ENCODE measurements at places on chromosomes 5 and 9.

GRCh38 chr9:134625361-134626068, 16.1 kb upstream of the COL5A1 start:
- DNase-seq = peak; percentile 15

- DNase-seq = no peak
Measured at GRCh38 chr9:21848615-21849014, 46.2 kb downstream of the MTAP start.

DNA sequence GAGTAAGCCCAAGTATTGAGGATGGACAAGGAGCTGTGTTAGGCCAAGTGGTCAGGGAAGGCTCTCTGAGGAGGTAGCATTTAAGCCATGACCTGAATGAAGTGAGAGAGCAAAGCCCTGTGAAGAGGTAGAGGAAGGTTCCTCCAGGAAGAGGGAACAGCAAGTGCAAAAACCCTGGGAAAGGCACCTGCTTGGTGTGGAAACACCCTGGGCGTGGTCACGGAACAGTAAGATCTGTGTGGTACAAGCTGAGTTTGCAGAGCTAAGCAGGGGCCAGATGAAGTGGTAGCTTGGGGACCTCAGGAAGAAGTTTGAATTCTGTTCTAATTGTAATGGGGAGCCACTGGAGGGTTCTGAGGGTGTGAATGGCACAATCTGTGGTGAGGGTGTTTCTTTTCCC, 310.2 kb downstream of the ARHGAP26 start:
- DNase-seq = no peak

DNA sequence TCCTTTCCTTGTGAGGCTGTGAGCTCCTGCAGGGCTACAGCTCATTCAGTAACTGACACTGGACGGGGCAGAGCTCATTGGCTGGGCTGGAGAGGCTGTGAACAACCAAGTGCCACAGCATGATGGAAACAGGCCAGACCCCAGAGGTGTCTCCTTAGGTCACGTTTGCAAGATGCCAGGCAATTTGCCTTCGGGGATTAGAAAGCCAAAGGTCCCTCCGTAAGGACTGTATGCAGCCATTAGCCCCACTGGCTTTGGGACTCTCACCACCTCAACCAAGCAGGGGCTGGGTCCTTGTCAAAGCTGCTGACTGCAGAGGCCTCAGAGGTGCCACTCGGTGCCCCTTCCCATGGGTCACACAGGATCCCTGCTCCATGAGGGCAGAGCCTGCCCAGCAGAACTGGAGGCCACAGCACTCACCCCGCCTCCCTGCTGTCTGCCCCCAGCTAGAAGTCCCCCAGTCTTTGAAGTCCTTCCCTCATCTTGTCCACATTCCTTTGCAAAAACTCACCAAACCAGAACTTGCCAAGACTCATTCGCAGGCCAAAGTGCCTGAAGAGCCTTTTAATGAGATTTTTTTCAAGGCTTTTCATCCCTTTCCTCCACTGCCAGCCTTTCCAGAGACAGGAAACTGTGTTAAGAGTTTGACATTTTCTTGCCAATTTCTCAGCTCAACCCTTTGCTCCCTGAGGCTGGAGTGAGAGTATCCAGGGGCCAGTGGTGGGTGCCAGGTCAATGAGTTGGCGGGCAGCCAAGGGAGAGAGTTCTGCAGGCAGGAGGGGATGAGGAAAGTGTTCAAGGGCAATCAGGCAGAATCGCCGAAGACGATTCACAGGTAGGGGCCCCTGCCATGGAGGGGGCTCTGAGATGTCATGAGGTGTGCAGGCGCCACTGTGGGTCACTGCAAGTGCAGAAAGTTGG, 39.7 kb upstream of the SLC25A51 start:
- DNase-seq = peak; percentile 55

- no peak for DNase-seq
Measured at GRCh38 chr5:157004893-157005551, 42.0 kb upstream of the TIMD4 start.

- no peak for DNase-seq
Measured at GRCh38 chr9:5718296-5719032, 89.6 kb downstream of the RIC1 start.

GRCh38 chr9:74322661-74323314, 174.3 kb upstream of the RORB start:
- no peak for DNase-seq

GRCh38 chr5:154484393-154485095, 6.5 kb upstream of the HAND1 start:
- no peak for DNase-seq

GRCh38 chr5:97075649-97076048, 66.8 kb downstream of the LIX1 start:
- DNase-seq = no peak

GRCh38 chr5:619444-619843, 7.3 kb downstream of the CEP72 start:
- DNase-seq = no peak

DNA sequence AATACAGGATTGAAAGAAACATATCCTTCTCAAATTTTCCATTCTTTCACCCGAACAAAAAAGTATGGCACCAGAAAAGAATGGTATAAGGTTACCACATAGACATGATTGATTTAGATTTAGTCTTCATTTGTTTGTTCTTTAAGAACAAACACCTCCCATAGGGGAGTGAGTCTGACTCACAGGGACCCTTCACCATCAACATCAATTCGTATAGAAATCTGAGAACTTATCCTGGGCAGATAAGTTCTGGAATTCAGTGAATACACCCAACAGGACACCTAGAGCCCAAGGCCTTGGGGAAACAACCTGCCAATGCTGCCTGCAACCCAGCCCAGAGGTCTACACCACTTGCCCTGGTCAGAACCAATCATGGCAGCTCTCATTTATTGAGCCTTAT, 46.2 kb downstream of the LHFPL2 start:
- DNase-seq = no peak

GRCh38 chr5:141223112-141223783, at the start of gene PCDHB14:
Gene PCDHB14 (plus strand): TSS chr5:141223343. CDS start chr5:141223506, 163 bp downstream.
- no peak for DNase-seq

GRCh38 chr5:89545076-89545475, 662.1 kb upstream of the MEF2C start:
- no peak for DNase-seq

- DNase-seq = peak; percentile 32
Measured at GRCh38 chr5:62431735-62432620, 19.4 kb downstream of the IPO11 start.

- DNase-seq = no peak
Measured at GRCh38 chr9:124006448-124007361, 4.9 kb upstream of the LHX2 start.

DNA sequence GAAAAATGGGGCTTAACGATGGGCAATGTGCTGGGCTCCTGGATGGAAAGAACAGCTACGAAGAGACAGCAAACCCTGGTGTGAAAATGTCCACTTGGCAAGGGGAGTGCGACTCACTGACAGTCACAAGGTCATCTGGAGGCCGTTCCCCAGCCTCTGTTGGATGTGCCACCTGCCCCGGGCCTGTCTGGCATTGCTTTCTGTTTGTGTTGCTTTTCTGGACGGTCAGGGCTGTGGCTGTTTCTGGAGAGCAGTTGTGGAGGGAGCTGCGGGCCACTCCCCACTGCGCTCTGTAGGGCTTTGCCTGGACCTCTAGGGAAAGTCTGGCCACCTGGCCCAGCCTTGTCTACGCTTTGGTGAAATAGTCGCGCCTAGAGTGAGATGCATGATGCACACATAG, 185.3 kb downstream of the IRX1 start:
- DNase-seq = no peak

- DNase-seq = no peak
Measured at GRCh38 chr5:88665750-88666215, 217.2 kb downstream of the MEF2C start.

- peak; percentile 27 for DNase-seq
Measured at GRCh38 chr5:33565324-33565723, 124.6 kb downstream of the TARS1 start.

GRCh38 chr5:129511291-129511690, 51.2 kb downstream of the ADAMTS19 start:
- DNase-seq = no peak

DNA sequence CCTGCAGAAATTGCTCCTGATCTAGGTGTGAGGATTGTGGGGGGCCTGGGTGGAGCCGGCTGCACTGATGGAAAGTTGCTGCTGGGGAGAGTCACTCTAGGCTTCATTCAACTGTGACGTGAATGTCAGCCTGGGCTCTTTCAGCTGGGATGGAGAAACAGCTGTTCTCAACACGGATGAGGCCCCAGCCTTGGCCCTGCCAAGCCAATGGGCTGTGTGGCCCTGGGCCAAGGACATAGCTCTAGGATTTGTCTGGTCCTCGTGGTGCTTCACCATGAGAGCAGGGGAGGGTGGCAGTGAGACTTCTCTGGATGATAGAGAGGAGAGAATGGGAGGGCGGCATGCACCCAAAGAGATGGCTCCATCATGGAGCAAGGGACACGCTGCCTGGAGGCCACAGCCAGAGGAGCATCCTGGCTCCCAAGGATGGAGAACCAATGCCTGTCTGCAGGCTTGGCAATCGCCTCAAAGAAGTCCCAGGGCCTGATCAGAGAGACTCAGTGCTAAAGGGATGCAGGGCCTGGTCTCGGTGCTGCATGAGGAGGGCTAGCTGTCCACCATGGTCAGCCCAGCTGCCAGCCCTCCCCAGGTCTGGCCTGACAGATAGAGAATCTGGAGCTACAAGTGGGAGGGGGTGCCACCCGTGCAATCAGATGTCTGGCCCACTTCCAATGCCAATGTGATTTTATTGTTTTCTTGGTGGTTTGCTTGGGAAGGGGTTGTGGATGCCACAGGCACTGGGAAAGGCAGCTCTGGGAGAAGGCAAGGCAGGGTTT, 141.0 kb downstream of the GADD45G start:
- no peak for DNase-seq

DNA sequence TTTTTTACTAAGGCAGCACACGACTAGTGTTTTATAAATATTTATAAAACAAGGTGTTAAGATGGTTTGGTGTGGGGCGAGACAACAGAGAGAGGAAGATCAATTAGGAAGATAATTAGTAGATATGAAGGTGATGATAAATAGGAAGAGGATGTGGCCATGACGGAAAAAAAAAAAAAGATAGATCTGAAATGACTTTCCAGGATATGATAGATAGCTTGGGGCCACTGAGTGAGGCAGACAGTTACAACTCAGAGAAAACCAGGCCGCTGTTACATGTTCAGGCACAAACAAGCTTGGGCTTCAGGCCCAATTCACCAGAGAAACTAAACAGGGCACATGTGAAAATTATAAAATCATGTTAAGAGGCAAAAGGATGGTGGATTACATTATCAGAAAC, 43.2 kb downstream of the KIAA0825 start:
- no peak for DNase-seq

- no peak for DNase-seq
Measured at GRCh38 chr5:1962619-1963355, 80.1 kb upstream of the IRX4 start.

- no peak for DNase-seq
Measured at GRCh38 chr5:179375831-179376365, 30.6 kb upstream of the ADAMTS2 start.

DNA sequence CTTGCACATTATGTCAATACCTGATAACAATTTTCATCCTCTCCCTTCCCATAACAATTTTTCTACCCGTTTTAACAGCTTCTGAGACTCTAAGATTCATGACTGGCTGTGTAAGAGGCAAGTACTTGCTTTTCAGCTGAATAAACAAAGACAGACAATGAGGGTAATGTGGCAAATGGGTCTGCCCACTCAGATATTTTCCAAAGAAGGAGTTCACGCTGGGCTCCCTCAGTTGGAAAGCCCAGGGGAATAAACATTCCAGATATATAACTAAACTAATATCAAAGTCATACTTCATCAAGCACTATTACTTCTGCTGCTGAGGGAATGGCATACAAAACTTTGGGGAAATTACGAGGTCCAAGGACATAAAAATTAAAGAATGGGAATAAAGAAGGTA, 24.4 kb downstream of the MEGF9 start:
- no peak for DNase-seq

DNA sequence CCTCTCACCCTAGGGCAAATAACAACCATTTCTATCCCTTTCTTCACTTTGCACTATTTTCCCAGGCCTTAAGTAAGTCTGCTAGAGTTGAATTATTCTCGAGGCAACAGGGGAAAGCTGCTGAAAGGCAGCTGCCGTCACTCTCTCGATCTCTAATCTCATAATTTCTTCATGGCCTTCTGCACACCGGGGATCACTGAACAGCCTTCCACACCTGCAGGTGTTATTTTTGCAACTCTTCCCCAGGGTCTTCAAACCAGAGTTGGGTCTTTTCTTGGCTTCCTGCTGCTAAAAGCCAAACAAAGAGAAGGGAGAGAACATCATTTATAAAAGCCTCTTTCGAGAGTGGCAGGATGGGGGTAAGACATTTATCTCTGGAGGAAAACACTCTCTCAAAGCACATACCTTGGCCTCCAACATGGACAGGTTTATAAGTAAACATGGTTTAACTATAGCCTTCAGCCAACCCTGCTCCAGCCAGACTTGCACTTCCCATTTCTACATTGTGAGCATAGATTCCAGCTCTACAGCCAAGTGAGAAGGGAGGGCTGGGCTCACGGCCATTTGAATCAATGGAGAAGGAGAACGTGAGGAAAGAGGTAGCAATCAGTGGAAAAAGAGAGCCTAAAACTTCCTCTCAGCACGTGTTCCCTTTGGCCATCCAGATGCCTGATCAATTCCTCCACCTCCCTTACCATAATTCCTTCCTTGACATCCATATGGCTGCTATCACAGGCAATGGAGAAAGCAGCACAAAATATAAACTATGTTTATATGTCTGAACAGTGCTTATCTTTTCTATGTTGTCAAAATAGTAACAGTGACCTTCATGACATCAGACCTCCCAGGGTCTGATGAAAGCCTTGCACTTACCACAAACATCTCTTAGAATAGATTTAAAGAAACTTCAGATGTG, 464.9 kb downstream of the TLE1 start:
- DNase-seq = no peak

DNA sequence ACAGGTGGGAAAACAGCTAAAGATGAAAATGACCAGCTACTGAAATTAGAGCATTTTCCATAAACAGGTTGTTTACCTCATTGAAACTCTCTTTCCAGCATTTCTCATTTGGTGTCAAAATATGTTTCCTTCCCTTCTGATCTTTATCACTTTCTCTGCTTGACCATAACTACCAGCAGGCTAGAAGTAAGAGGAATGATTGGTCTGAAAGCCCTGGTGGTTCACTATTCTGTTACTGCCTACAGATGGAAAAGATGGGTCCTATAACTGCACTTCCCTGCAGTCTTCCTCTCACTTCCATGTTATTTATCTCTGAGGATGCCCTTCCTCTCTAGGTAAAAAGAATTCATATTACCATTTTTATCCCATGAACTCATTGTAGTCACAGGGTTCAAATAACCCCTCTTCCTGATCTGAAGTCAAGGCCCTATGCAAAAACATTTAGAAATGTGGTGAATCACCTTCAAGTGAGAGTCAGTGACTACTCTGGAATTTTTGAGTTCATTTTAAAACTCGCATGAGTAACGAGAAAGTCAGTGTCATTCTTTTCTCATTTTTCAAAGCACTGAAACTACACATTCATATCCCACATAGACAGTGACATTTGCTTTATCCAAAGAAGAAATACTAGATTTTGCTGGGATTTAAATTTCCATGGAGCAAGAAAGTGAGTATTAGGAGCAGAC, 51.7 kb downstream of the ZNF474 start:
- no peak for DNase-seq

GRCh38 chr5:56732121-56732520, 83.2 kb upstream of the MAP3K1 start:
- no peak for DNase-seq

GRCh38 chr5:16144416-16144815, 35.2 kb downstream of the MARCHF11 start:
- DNase-seq = no peak

- no peak for DNase-seq
Measured at GRCh38 chr9:131277287-131277909, 1.1 kb upstream of the FAM78A start.

Data from left cardiac atrium (tissue), 4 donors.